Stimulated activated CD4-positive, alpha-beta T cell treated with anti-CD3 and anti-CD28 coated beads, Interleukin-4, amount 100 ng/mL, for 48 hours (primary cell): ENCODE measurements at places on chromosomes 5 and 9.

GRCh38 chr9:123322273-123323195 lies 33.5 kb upstream of the CRB2 start:
- peak; percentile 30 for DNase-seq

GRCh38 chr9:105044518-105044917 lies 116.6 kb upstream of the ABCA1 start:
- no peak for DNase-seq

DNA sequence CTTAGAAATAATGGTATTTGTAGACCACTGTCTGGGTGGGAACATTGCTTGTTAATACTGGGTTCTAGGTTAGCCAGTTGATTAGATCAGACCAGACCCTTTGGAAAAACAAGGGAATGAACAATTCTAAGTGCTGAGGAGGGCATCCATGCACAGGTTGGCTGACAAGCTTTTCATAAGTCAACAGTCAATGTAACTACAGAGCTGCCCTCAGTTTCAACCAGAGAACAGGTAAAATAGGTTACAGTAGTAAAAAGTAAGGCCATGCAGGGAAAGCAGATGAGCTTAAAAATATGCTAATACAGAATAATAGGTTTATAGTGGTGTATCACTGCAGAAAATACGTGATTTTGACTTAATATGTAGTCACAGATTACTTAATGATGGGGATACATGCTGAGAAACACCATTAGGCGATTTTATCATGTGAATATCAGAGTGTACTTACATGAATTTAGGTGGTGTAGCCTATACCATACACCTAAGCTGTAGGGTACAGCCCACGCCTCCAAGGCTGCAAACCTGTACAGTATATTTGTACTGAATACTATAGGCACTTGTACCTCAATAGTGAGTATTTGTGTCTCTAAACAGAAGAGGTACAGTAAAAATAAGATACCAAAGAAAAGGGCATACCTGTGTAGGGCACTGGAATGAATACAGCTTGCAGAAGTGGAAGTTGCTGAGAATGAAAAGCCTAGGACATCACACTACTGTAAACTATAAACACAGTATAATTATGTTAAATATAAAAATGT lies 6.1 kb upstream of the FGF18 start:
- no peak for DNase-seq

DNA sequence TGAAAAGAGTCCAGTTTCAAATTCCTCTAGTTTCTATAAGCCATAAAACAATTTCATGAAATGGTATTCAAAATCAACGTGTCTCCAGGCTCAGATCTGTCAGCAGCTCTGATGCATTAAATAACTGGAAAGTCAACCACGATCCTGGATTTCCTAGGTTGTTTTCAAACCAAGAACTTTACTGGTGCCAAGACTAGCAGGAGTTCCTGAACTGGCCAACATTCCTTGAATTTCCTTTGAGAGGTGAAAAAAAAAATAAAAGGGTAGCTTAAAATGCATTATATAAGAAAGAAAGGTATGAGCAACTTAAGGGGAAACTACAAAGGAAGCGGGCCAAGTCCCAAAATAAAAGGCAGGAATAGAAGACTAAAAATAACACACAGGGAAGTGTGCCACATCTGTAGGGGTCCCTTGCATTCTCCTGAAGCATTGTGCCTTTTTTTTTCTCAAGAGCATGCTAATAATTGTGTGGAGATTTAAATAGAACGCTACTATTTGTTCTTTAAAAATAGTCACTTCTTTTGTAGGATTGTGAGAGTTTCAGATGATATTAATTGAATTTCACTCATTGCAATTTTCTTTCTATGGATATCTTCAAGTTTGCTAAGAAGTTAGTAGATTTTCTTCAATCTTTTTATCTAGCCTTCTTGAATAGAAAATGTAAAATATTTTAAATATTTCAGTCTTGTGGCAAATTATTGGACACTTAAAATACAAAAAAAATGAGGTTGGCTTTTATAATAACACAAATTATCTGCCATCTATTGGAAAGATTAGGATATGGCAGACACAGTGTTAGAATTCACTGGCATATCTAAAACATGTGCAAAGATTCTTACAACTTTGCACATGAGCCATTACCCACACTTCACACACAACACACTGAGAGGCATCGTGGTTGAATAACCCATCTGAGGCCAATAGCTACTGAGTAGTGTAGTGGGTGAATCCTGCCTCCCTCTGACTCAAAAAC lies 15.3 kb downstream of the ESM1 start:
- DNase-seq, result no peak
